ENCODE measurements at places on chromosomes 3 and 15.

DNA sequence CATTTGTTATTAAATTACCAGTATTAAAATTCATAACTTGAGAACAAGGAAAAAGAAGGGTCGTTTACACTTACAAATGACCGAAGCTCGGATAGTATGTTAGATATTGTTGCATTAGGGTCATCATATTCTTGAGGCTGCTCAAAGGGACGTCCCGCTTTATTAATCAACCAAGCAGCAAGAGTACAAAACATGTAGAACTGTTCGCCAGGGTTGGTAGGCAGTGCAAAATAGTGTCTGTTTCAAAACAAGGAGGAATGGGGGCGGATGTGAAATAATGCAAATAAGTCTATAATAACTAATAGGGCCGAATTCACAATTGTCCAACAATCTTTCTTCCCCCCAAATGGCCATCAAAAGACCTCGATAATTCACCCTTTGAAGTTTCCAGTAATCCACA lies 2.9 kb downstream of the IFT57 start:
- no peak for DNase-seq

GRCh38 chr3:33363113-33363800 lies 76.9 kb downstream of the UBP1 start:
- DNase-seq = no peak

DNA sequence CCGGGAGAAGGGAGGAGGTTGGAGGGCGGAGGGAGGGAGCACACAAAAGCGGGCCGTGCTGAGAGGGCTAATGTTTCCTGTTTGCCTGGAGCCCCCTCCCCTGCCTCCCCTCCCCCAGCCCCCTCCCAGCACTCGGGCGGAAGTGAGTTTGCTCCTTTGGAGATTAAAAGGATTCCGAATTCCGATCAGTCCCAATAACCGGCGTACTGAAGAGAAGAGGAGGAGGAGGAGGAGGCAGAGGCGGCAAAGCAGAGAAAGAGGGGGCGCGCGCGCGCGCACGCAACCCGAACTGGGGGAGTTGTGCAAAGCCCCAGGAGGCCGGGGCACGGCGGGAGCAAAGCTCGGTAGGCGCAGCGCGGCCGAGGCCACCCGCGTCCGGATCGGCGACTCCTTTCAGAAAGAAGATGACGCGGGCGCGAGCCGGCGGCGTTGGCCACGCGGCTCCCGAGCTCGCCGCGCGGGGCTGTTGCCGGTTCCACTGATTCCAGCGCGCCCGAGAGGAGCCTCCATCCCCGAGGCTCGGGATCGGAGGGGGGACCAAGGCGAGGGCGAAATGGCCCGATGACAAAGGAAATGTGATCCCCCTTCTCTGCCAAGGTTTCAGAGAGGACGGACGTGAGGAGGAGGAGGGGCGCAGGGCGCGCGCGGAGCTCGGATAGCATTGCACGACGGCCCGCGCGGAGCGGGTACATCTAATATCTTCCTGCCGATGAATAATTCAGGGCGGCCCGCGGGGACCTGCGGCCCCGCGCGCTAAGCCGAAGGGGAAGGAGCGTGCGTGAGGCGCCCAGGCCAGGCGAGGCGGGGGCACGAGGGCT lies 1.1 kb upstream of the TRIM71 start:
- DNase-seq = no peak

GRCh38 chr3:195005759-195006510 lies 265.0 kb downstream of the XXYLT1 start:
- DNase-seq = no peak

DNA sequence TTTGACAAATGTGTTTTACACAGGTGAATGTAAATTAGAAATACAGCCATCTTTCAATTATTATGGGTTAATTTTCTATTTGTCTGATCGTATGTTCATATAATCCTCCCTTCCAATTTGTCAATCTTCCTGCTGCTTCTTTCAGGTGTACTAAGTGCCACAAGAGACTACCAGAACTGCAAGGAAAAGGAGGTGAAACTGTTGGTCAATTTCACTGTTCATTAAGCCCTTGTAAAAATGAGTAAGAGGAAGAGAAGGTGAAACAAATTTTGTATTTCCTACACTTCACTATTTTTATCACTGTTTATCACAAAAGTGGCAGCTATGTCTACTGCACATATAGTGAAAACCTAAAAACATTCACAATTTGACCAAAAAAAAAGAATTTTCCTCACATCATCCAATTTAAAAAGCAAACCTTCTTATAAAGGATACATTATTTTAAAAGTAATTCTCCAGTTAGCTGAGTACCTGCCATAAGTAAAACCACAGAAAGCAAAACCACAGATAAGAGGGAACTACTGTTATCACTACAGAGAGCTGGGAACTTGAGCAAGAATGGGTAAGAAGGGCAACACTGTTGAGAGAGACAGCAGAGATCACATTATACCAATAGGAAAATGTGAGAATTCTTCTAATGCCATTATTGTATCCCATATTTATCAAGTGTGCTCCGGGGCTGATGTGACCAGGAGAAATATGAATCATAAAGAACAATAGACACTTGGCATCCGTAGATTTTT lies 163.0 kb downstream of the TBC1D5 start:
- no peak for DNase-seq

DNA sequence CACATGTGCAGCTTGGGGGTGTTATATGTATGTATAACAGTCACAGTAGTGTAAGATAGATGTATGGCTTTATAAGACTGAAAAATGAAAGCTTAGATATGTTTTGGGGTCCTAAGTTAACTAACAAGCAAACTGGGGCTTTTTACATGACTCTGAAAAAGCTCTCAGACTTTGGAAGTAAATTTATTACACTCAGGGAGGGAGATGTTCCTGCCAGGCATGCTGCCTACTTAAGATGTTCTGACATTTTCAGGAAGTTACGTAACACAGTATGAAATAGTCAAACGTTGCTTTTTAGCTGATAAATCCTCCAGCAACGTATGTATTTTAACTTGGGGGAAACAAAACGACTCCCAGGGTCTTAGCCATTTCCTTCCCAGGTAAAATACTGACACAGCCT lies 1.7 kb upstream of the IFT57 start:
- no peak for DNase-seq

DNA sequence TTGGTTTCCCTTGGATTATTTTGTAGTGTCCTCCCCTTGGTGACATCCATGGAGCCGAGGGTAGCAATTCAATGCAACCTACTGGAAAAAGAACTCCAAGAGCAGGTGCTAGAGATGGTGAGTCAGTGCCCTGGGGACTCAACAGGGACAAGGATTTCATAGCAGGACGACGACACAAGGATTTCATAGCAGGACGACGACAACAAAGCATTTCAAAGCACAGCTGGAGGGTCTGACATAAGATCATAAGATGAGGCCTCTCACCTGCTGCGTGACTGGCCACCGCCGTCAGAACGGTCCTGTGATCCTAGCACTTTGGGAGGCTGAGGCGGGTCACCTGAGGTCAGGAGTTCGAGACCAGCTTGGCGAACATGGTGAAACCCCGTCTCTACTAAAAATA lies 22.5 kb downstream of the NRROS start:
- DNase-seq = no peak

DNA sequence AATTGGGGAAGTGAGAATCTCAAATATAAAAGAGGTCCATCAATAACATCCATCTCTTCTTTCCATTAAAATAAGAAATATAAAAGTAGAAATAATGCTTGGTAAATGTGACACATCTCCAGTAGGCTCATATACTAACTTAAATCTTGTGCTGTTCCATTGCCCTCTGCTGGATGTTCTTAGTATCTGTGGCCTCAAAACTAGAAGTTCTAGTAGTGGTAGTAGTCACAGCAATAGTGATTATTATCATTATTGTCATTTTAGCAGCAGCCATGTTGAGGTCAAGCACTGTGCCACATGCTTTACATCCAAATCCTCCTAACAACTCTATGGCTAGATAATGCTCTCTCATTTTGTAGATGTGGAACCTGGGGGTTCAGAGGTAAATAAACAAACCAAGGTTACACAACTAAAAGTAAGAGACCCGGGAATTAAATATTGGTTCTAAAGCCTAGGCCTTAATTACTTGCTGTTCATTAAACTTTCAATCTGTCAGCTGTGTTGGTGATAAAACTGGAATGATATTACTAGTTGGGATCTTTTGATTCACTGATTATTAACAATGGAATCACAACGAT lies 20.2 kb upstream of the BTLA start:
- peak; percentile 24 for DNase-seq

DNA sequence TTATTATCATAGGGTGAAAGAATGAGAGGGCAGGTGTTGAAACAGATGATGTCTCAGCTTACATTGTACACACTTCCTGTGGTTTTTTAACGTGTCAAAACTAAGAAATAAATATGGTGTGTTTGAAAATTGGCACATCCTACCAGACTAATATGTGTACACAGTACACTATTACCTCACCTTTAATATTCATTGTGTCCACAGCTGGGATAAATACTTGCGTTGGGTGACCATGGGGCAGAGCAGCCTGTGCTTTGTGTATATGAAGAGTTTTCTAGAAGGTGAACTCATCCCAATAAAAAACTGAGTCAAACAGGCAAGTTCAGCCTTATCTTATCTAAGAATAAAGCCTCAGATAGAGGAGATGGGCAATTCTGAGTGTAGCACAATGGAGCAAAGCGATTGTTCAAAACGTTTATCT lies 17.3 kb downstream of the SUCNR1 start:
- DNase-seq = no peak

DNA sequence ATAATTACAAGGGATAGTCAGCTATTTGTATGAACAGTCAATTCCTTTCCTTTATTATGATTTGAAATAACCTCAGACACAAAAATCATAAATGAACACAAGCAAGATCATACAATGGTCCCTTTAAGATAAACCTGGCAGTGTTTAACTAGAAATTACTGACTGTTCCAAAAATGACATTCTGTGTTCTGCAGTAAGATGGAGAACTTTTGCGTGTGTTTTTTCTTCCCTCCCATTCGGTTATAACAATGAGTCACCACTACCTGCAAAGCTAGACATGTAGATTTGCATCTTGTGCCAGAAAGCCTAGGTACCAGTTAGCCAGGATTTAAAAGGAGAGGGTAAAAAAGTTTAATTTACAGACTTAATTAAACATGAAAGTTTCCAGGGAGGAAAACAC lies 248.2 kb upstream of the ADAMTS9 start:
- no peak for DNase-seq
